CD4-positive, CD25-positive, alpha-beta regulatory T cell (primary cell): ENCODE measurements at places on chromosomes 2 and 18. TPM values are rescaled to one million over a fixed set of nuclear protein-coding genes. Genes with fewer than 3 reads are reported as not detected.

CASP10 gene
- 15.1 TPM for total RNA-seq

COL6A3 gene
- 3.4 TPM for total RNA-seq

NDUFV2 gene
- total RNA-seq, result 207 TPM

DNA sequence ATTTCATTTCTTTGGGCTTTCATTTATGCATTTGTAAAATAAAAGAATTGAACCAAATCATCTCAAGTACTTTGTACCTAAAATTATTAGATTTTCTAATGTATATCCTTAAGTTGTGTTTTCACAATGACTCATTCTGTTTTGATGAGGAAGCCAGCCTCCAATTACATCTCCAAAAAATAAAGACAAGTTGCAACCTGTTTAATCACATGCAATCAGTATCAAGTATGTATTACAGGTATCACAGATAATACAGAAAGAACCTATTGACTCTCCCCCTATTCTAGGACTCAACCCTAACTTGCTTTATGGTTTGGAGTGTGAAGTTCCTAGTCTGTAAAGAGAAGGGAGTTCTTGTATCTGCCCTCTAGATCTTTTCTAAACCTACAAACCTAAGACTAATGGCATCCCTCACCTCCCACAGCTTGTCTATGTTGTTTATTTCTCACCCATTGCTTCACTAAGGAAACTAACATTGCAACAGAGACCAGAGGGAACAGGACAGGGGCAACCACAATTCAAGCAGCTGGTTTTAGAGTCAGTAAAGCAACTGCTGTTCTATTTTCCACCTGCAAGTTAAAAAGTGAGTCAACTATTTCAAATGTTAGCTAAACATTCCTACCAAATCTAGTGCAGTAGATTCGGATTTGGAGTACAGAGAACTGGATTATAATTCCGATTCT is 141.1 kb upstream of the ETAA1 start:
- DNase-seq, result no peak
- H3K4me1 ChIP-seq, result no peaks in the 10 kb centered on the region
- H3K4me3 ChIP-seq, result no peak overlapping the region
- H3K36me3 ChIP-seq, result no peaks in the 10 kb centered on the region
- no peaks in the 10 kb centered on the region for H3K27me3 ChIP-seq

DNA sequence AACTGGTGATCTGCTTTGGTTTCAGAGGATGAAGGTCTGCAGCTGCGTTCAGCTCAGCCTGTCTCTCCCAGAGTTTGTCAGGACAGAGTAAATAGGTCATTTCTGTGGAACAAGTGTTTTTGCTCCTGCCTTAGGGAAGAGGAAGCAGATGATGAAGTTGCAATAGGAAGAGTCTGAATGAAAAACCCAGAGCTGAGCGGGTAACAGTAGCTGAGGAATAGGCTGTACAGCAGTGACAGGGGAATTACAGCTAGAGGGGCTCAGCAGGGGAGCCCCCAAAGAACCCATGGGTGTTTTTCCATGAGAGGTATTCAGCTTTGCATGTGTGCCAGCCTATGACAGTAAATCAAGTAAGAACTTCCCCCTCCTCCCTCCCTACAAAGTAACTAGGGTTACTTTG is 10.3 kb upstream of the CYBRD1 start:
- no peak overlapping the region for H3K4me3 ChIP-seq
- DNase-seq, result no peak
- H3K36me3 ChIP-seq, result no peaks in the 10 kb centered on the region
- no peaks in the 10 kb centered on the region for H3K27me3 ChIP-seq
- H3K4me1 ChIP-seq, result no peaks in the 10 kb centered on the region

GRCh38 chr2:35415282-35415681 is 940.3 kb upstream of the CRIM1 start:
- no peak overlapping the region for H3K27ac ChIP-seq
- no peak overlapping the region for H3K4me3 ChIP-seq
- H3K4me1 ChIP-seq, result no peaks in the 10 kb centered on the region
- H3K36me3 ChIP-seq, result no peaks in the 10 kb centered on the region
- DNase-seq, result no peak

GRCh38 chr18:36149514-36150289 is 20.0 kb downstream of the ELP2 start:
- no peaks in the 10 kb centered on the region for H3K4me1 ChIP-seq
- DNase-seq, result no peak
- no peak overlapping the region for H3K4me3 ChIP-seq
- no peaks in the 10 kb centered on the region for H3K27me3 ChIP-seq

DNA sequence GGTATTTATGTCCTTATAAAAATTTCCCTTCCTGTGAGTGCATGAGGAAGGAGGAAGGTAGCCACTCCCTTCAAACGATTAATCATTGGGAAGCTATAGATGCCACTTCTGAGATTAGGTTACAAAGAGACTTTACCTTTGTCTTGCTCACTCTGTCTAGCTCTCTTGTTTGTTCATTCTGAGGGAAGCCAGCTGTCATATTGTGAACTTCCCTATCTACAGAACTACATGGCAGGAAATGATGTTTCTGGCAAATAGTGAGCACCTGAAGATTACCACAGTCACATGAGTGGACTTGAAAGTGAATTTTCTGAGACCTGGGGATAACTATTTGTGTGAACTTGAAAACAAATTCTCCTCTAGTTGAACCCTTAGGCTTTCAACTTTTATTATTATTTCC is 776.8 kb downstream of the CCDC85A start:
- no peak for DNase-seq
- H3K27me3 ChIP-seq, result no peaks in the 10 kb centered on the region
- H3K27ac ChIP-seq, result no peak overlapping the region
- no peak overlapping the region for H3K4me3 ChIP-seq

DNA sequence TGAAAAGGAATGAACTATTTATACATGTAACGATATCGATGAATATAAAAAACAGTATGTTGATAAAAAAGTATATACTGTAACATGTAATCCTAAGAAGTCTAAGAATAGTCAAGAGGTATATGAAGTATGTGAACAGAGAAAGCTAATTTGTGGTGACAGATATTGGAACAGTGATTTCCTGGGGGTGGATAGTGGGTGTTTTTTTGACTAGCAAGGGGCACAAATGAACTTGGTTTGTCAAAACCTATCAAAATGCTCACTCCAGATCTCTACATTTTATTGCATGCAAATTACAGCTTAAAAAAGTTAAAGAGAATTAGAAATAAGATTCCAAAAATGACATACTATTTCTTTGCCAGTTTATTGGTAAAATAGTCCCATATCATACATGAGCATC is 35.4 kb downstream of the PTH2R start:
- no peaks in the 10 kb centered on the region for H3K4me1 ChIP-seq
- no peak overlapping the region for H3K4me3 ChIP-seq
- no peaks in the 10 kb centered on the region for H3K36me3 ChIP-seq
- peaks cover 2% of the 10 kb centered on the region for H3K27me3 ChIP-seq

GRCh38 chr2:112534826-112535225 is 7.4 kb upstream of the POLR1B start:
- no peak overlapping the region for H3K27ac ChIP-seq
- no peak for DNase-seq
- H3K27me3 ChIP-seq, result no peaks in the 10 kb centered on the region
- no peak overlapping the region for H3K4me3 ChIP-seq
- H3K4me1 ChIP-seq, result no peaks in the 10 kb centered on the region
- H3K36me3 ChIP-seq, result peaks cover 15% of the 10 kb centered on the region

- no peak for DNase-seq
- H3K4me1 ChIP-seq, result no peaks in the 10 kb centered on the region
- H3K27me3 ChIP-seq, result no peaks in the 10 kb centered on the region
- no peak overlapping the region for H3K4me3 ChIP-seq
Measured at GRCh38 chr18:48740851-48741485, 202.1 kb downstream of the CTIF start.

- no peaks in the 10 kb centered on the region for H3K36me3 ChIP-seq
- H3K27ac ChIP-seq, result no peak overlapping the region
- peaks cover 16% of the 10 kb centered on the region for H3K27me3 ChIP-seq
- H3K4me1 ChIP-seq, result peaks cover 11% of the 10 kb centered on the region
Measured at GRCh38 chr2:105403241-105403782, 4.5 kb upstream of the FHL2 start.
